ENCODE measurements at places on chromosomes 5 and 9.

DNA sequence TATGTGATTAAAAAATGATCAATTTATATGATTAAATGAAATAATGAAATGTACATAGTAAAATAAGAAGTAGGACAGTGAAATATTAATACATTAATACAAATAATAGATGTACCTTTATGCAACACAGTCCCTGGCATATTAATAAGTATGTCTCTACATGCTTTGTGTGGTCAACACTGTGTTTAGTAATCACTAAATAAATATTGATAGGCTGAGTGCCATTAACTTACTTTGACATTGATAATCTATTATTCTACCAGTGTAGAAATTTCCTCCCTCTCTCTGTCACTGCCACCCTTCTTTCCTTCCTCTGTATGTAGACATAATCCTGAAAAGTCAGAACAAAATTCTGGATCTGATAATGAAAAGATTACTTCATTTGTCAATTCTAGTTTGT lies 43.7 kb downstream of the RNF180 start:
- no peak for DNase-seq

- no peak for DNase-seq
These were observed 513.4 kb upstream of the MEF2C start for GRCh38 chr5:89396278-89396954.

DNA sequence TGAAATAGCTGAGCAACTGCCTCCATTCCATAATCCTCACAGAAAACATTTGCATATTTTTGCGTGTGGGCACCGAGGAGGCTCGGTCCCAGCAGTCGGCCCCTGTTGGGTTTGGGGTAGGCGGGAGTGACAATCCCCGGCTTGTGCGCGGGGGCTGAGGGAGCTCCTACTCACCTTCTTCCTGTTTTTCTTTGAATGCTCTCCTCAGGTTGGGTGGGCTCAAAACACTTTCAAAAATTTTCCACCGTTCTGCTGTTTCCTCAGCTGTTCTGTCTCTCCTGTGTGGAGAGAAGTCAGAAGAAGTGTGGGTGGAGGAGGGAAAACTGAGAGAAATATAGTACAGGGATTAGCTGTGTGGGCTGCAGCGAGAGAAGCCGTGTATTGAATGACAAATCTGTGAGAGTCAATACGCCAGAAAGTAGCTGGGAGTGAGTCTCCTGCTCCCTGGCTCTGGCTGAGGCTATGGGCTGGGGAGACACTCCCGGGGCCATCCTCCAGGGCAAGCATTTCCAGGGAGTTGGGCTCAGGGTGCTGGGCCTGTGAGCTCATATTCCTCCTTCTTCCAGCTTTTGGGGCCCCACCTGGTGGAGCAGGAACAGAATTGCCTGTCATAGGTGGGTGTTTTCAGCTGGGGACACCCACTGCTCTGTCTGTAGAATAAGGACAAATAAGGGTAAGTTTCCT lies 84.7 kb downstream of the CMYA5 start:
- DNase-seq = no peak

DNA sequence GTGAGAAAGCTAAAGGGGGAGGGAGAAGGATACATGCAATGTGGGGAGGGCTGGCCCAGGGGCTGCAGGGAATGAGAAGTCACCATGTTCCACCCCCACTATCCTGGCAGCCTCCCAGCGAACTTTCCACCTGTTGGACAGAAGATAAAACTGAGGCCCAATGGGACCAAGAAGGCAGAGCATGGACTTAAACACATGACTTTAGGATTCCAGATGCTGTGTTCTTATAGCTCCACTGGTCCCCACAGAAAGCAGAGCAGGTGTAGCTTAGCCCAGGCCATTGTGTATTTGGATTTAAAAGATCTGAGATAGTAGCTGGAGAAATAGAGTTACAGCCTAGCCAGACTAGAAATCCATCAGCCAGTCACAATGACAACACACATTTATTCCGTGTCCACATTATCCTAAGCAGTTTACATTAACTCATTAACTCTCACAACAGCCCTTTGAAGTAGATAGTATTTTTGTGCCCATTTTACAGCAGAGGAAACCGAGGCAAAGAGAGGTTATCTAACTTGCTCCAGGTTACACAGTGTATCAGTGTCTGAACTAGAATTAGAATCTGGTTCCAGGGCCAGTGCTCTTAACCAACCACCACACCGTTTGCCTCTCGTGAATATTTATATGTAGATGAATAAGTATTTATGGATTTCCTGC lies 121.0 kb downstream of the RGS3 start:
- no peak for DNase-seq

- DNase-seq = no peak
These were observed 22.6 kb downstream of the GPRIN1 start for GRCh38 chr5:176587398-176587797.

DNA sequence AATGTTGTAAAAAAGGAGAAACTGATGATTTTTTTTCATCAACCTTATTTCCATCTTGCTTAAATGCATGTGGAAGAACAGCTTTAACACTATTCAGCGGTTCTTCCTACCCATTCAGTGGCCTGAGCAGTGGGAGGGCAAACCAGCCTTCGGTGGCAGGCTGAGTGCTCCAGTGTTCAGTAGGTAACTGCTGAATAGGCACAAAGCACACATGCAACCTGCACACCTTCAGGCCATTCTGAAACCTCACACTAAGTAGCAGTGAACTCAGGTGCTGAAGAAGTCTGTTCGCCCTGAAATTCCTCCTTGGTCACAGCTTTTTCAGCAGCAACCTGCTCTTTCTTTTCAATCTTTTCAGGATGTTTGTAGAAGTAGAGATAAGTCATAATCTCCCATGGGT lies 26.1 kb downstream of the FBXO4 start:
- DNase-seq = no peak

DNA sequence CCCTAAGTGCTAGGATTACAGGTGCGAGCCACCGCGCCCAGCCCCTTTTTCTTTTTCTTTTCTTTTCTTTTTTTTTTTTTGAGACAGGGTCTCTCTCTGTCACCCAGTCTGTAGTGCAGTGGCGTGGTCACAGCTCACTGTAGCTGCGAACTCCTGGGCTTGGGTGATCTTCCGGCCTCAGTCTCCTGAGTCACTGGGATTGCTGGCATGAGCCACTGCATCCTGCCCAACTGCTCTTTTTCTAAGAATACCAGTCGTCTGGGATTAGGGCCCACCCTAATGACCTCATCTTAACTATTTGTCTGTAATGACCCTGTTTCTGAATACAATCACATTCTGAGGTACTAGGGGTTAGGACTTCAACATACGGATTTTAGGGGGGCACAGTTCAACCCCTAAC lies 34.1 kb upstream of the NANS start:
- DNase-seq = no peak

DNA sequence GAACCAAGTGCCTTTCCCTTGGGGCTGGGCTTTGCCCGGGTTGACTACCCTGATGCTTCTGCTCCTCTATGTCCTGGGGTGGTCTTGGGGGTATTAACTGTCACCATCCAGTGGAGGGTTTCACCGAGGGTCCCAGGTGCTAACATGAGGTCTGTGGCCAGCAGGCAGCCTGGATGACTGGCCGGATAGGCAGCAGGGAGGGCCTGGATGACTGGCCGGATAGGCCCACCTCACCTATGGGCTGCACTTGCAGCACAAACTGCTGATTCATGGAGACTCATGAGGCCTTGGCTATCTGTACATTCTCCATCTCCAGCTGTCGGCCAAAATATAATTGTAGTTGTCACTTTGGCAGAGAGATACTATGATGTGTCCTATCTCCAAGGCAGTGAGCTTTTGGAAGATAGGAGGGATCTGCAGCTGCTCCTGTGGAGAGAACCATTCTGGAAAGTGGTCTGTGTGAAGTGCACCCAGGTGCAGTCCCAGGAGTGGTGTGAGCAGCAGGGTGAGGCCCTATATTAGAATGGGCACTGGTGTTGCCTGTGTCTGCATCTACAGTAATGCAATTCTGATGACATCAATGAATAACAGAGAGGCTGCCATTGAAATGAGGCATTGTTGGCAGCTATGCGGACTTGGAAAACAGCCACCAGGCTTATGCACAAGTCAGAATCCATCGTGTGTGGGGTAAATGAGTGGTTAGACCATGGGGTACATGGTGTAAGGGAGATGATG lies 26.3 kb upstream of the CDKN2AIPNL start:
- DNase-seq = no peak

DNA sequence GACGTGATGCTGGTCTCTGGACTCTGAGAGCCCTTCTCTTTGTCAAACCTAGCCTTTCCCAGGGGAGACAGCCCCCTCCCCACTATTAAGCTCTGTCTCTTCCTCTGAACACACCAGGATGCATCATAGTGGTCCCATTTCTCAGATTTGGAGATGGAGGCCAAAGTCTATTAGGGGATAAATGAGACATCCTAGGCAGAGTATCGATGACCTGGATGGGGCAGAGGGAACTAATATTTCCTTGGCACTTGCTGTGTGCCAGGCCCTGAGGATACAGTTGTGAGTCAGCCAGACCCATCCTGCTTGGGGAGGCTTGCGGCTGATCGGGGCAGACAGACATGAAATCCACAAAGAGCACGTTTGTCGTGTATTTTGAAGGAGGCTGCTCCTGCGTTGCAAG lies 5.2 kb downstream of the DNM1 start:
- DNase-seq = no peak

DNA sequence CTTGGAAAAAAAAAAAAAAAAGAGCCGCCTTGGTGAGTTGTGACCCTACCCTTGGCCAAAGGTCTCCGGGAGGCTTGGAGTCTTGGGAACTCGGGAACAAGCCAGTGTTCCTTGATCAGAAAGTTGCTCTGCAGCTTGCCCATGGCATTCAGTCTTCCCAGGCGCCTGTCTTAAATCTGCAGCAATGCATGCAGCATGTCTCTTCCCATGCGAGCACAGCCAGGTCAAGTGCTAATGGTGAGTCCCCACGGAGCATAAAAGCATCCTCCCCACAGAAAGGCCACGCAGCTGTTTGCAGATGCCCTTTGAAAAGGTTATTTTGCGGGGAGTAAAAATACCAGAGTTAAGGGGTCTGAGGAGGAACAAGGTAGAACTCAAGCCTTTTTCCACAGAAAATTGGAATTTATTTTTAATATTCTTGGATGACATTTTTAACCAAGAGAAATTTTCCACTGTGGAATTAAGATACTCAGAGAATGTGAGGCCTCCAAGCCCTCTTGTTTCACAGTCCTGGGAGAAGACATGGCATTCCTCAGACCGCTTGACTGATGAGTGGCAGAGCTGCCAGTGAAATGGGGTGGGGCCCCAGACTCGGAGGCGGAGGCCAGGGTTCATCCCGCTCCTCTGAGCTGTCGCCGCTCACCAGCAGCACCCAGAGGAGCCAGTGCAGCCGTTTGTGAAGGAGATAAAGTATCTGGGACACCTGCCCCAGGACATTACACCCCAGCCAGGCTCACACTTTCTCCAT lies 81.6 kb downstream of the CYFIP2 start:
- DNase-seq = no peak

DNA sequence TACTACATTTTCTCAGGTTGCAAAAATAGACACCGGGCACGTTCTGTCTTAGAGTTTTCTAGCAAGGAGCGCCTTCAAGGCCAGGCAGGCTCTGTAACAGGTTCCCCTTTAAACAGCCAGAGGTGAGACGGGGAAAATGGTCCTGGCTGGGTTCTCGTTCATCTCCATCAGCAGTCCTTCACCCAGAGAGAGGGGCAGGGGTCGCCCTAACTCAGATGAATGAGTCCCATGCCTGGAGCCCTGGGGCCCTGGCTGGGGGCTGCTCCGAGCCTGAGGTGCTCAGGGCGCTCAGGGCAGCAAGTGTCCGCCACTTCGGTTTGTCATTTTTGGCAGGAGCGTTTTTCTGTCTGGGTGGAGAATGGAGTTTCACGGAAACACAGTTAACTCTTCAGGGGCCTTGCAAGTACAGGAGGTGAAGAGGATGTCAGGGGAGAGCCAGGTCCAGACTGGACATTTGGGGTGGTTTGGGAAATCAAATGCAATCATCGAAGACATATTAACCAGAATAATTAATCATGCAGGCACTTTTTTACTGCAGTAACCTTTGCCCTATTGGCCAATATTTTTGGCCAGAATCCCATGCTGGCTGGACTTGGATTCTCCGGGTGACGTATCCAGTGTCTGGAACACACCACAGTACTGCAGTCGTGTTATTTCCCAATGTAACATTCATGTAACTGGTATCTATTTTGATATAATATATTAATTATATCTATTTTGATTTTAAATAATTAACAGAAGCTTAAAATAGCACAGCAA lies 2.9 kb downstream of the NTNG2 start:
- DNase-seq = no peak

DNA sequence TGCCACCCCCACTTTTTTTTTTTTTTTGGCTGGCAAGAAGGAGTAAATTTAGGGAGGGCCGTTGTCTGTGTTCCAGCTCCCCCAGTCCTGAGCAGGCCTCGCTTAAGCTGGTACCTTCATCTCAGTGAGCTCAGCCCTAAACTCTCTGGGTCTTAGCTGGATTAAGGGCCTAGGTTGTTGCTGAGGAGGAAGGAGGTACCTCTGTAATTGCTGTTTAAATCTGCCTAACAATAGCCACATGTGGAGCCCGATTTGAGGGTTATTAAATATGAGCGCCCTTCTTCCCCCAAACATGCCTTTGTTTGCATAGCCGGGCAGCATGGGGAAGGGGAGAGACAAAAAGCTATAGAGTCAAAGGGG lies 179.0 kb upstream of the PITX1 start:
- no peak for DNase-seq

DNA sequence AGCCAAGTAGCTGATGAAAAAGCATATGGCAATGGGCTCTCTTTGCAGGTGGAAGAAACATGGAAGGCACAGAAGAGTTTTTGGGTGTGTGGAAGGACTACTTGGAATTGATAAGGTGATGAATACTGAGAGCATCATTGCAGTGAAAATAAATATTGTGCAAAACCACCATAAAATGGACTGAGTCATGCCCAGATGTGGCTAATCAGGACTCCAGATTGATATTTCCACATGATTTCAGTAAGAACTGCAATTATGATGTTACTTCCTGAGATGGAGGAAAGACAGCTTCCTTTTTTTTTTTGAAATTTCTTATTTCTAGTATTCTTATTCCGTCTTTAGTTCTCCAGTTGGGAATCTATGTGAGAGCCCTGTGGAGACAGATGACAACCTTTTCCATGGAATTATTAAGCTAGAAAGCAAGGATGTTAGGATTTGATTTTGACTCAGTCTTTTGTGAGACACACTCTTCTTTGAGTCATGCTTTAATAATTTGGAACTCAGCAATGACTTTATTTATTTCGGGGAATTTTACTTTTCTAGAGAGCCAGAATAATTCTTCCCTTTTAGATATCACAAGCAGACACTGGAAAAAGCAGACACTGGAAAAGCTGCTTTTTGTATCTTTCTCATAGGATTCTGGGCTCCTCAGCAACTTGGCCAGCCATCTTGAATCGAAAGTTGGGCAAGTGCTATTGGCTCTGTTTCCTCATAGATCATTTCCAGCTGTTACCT lies 94.2 kb upstream of the VCAN start:
- no peak for DNase-seq

GRCh38 chr5:139748505-139748826 lies 47.1 kb upstream of the PSD2 start:
- DNase-seq = no peak

DNA sequence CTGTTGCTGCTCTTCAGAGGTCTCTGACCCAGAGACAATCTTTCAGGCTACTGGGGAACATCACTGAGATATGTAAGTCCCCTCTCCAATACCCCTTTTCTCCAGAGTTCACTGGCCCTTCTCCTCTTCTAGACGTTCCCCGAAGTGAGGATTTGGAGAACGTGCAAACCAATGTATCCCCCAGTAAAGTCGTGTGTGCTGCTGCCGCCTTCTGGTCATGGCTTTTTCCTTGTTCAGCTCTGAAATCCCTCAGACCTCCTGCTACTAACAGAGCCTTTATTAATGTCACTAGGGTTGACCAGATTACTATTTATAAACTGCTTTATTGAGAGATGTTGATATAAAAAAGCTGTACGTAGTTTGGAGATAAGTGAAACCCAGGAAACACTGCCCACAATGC lies 1028.6 kb downstream of the CDH9 start:
- no peak for DNase-seq

Data from activated naive CD4-positive, alpha-beta T cell (primary cell).